ENCODE measurements at places on chromosomes 12 and 14. TPM values are rescaled to one million over a fixed set of nuclear protein-coding genes. Genes with fewer than 3 reads are reported as not detected.

The AVPR1A gene
- not detected for total RNA-seq

The RNF212B gene
- not detected for total RNA-seq

The DAAM1 gene
- total RNA-seq, result 18.2 TPM

The IL31 gene
- total RNA-seq, result not detected

The GYS2 gene
- not detected for total RNA-seq

The PLA2G1B gene
- total RNA-seq, result not detected

The SLC25A47 gene
- total RNA-seq, result not detected

The WSCD2 gene
- total RNA-seq, result not detected

The PPFIA2 gene
- not detected for total RNA-seq

DNA sequence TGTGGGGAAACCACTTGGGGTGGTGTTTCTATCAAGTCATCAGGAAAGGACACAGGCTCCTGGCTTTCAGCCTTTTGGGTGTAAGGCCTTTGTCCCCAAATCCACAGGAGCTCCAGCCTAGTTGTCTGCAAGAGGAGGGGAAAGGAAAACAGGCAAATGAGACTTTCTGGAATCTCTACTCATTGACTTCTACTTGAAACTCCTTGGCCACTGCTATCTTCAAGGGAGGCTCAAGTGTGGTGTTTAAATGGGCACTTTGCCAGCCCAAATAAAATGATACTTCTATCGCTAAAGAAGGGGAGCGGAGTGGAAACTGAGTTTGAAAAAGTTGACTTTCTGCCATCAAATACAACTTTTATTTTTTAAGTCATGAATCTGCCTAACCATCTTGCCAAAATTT, 445.9 kb upstream of the RGS6 start:
- peaks cover 20% of the 10 kb centered on the region for H3K36me3 ChIP-seq
- peaks cover 10% of the 10 kb centered on the region for H3K4me1 ChIP-seq
- no peaks in the 10 kb centered on the region for H3K27me3 ChIP-seq
- no peak for DNase-seq
- H3K27ac ChIP-seq, result no peak overlapping the region
- no peak overlapping the region for H3K4me3 ChIP-seq

GRCh38 chr12:100565987-100566545, 7.4 kb upstream of the GAS2L3 start:
- H3K36me3 ChIP-seq, result no peaks in the 10 kb centered on the region
- peaks cover 31% of the 10 kb centered on the region for H3K27me3 ChIP-seq

GRCh38 chr14:101361044-101361443, 200.3 kb upstream of the DIO3 start:
- no peak for DNase-seq
- H3K4me3 ChIP-seq, result no peak overlapping the region
- no peaks in the 10 kb centered on the region for H3K36me3 ChIP-seq
- H3K27me3 ChIP-seq, result peaks cover 3% of the 10 kb centered on the region

GRCh38 chr12:120224304-120225199, 23.6 kb upstream of the RPLP0 start:
- H3K27ac ChIP-seq, result peak overlapping the region; percentile 87
- no peak overlapping the region for H3K4me3 ChIP-seq
- H3K4me1 ChIP-seq, result peaks cover 49% of the 10 kb centered on the region
- H3K27me3 ChIP-seq, result no peaks in the 10 kb centered on the region
- peaks cover 38% of the 10 kb centered on the region for H3K36me3 ChIP-seq
- no peak for DNase-seq

- no peaks in the 10 kb centered on the region for H3K36me3 ChIP-seq
- H3K4me1 ChIP-seq, result no peaks in the 10 kb centered on the region
- no peak for DNase-seq
- no peak overlapping the region for H3K4me3 ChIP-seq
- H3K27me3 ChIP-seq, result peaks cover 2% of the 10 kb centered on the region
Measured at GRCh38 chr14:58812050-58812910, 174.5 kb downstream of the DACT1 start.

DNA sequence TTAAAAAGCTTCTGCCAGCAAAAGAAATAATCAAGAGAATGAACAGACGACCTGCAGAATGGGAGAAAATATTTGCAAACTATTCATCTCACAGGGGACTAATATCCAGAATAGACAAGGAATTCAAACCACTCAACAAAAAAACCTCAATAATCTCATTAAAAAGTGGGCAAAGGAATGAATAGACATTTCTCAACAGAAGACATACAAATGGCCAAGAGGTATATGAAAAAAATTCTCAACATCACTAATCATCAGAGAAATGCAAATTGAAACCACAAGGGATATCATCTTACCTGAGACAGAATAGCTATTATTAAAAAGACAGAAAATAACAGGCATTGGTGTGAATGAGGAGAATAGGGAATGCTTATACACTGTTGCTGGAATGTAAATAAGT, 270.0 kb downstream of the DACT1 start:
- no peaks in the 10 kb centered on the region for H3K36me3 ChIP-seq
- peaks cover 2% of the 10 kb centered on the region for H3K27me3 ChIP-seq
- no peaks in the 10 kb centered on the region for H3K4me1 ChIP-seq
- H3K4me3 ChIP-seq, result no peak overlapping the region
- no peak overlapping the region for H3K27ac ChIP-seq

DNA sequence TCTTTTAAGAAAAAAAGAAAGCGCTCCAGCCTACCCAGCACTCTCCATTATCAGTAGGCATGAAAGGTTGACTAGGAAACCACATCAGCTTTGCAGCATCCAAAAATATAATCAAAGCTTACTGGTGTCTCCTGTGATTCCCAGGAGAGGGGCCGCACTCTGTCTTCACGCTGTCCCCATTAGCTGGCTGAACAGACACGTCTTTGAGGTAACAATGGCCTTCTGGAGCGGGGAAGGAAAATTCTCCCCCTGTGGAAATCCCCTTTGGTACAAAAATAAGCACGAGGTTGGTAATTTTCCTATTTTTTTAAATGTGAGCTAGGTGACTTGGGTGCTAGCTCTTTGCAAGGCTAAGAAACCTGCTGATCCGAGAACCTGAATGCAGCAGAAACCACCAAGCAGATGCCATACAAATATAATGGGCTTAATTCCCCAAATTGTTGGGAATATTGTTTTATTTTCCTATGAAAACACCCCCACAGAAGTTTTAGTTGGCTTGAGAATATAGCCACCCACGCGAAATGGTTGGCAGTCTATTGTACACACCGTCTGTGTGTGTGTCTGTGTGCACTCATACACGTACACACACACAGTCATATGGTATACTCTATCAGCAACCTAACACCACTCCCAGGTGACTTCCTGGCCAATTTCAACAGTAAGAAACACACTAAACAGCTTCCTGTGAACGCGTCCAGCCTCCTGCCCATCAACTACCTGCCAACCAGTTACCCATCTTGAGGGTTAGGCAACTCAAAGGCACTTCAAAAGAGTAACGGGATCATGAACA, 71.2 kb downstream of the KSR2 start:
- H3K27me3 ChIP-seq, result no peaks in the 10 kb centered on the region
- H3K4me3 ChIP-seq, result no peak overlapping the region
- no peaks in the 10 kb centered on the region for H3K4me1 ChIP-seq
- H3K36me3 ChIP-seq, result no peaks in the 10 kb centered on the region
- H3K27ac ChIP-seq, result no peak overlapping the region

DNA sequence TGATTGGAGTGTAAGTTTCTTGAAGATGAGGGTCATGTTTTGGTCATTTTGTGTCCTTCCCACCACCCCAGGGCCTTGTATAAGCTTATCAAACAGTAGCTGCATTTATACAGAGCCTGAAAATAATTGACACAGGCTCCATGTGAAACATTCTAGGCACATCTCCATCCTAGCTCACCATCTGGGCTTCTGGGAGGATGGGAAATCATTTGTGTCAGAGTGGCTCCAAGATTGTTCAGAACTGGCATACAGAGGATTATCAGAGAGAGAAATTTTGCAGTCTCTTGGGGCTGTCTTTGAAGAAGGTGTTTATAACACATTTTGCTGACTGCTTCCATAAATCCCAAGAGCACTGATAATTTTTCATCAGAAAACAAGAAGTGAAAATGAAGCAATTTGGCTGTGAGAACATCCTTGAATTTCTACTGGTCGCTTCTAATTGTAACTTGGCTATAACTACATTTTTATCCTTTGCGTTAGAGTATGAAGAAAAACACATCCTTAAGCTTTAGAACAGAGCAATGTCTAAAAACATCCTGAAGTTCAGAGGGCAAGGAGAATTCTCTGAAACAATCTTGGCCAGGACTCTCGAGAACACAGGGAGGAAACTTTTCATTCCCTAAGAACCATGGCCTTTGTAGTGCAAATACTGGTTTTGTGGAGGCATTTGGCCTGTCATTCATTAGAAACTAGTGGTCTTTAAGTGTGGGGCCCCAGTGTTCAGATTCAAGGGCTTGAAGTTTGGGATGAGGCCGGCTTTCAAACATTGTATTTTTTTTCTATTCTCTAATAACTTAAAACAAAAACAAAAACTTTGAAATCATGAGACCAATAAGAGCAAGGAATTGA, 151.1 kb downstream of the DACT1 start:
- no peak for DNase-seq
- H3K27me3 ChIP-seq, result peaks cover 9% of the 10 kb centered on the region
- H3K36me3 ChIP-seq, result no peaks in the 10 kb centered on the region

DNA sequence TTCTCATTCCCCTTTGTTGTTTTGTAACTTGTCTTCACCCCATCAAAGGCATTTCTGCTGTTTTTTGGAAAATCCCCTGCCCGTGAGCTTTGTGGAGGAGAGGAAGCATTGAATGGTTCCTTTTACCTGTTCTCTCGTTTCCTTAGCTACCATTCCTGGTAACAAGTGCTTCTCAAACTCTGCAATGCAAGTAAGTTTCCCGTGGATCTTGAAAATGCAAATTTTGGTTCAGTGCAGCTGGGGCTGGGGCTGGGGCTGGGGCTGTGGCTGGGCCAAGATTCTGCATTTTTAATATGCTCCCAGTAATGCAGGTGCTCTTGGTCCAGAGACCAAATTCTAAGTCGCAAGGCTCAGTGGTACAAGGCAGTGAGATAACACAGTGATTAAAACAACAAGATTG, 151.6 kb downstream of the TTLL5 start:
- DNase-seq, result no peak
- H3K4me3 ChIP-seq, result no peak overlapping the region
- H3K4me1 ChIP-seq, result no peaks in the 10 kb centered on the region
- no peak overlapping the region for H3K27ac ChIP-seq
- no peaks in the 10 kb centered on the region for H3K27me3 ChIP-seq

- peaks cover 28% of the 10 kb centered on the region for H3K36me3 ChIP-seq
- no peak for DNase-seq
- H3K27me3 ChIP-seq, result no peaks in the 10 kb centered on the region
- peak overlapping the region; percentile 21 for H3K27ac ChIP-seq
- peaks cover 8% of the 10 kb centered on the region for H3K4me1 ChIP-seq
- H3K4me3 ChIP-seq, result no peak overlapping the region
Measured at GRCh38 chr12:98724384-98725155, 79.5 kb downstream of the APAF1 start.

GRCh38 chr14:52538623-52539022, 13.7 kb downstream of the TXNDC16 start:
- no peak overlapping the region for H3K27ac ChIP-seq
- peaks cover 58% of the 10 kb centered on the region for H3K36me3 ChIP-seq
- no peaks in the 10 kb centered on the region for H3K27me3 ChIP-seq
- DNase-seq, result no peak
- H3K4me1 ChIP-seq, result peaks cover 13% of the 10 kb centered on the region

GRCh38 chr12:93139028-93139665, 210.1 kb upstream of the EEA1 start:
- H3K4me1 ChIP-seq, result peaks cover 19% of the 10 kb centered on the region
- no peak overlapping the region for H3K4me3 ChIP-seq
- H3K27me3 ChIP-seq, result no peaks in the 10 kb centered on the region
- H3K36me3 ChIP-seq, result no peaks in the 10 kb centered on the region

GRCh38 chr12:68733661-68734071, 12.3 kb upstream of the SLC35E3 start:
- H3K27ac ChIP-seq, result peak overlapping the region; percentile 13
- DNase-seq, result no peak
- H3K4me3 ChIP-seq, result no peak overlapping the region
- no peaks in the 10 kb centered on the region for H3K4me1 ChIP-seq
- no peaks in the 10 kb centered on the region for H3K27me3 ChIP-seq
- peaks cover 35% of the 10 kb centered on the region for H3K36me3 ChIP-seq

- H3K36me3 ChIP-seq, result no peaks in the 10 kb centered on the region
- no peak for DNase-seq
- no peak overlapping the region for H3K27ac ChIP-seq
- H3K4me1 ChIP-seq, result peaks cover 2% of the 10 kb centered on the region
Measured at GRCh38 chr14:53011053-53011462, 60.2 kb upstream of the FERMT2 start.

DNA sequence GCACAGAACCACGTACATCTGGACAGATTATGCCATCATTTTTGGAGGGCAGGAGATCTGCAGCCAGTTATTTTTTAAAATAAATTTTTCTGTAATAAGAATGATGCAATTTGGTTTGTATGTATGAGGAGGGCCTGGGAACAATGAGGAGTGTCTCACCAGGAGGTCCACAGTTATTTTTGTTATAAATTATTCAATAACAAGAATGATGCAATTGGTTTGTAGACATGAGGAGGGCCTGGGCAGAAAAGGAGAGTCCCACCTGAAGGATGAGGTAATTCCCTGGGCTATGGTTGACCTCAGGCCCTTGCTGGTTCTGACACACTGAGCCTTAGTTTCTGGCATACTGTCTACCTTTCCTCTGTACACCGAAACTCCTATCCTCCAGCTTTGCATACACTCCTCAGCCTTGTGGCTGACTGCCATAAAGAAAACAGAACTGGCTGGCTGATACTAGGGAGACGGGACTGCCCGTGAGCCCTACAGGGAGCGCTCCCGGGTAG, 9.0 kb upstream of the DCD start:
- no peaks in the 10 kb centered on the region for H3K4me1 ChIP-seq
- DNase-seq, result no peak
- H3K4me3 ChIP-seq, result no peak overlapping the region
- H3K27me3 ChIP-seq, result peaks cover 16% of the 10 kb centered on the region

DNA sequence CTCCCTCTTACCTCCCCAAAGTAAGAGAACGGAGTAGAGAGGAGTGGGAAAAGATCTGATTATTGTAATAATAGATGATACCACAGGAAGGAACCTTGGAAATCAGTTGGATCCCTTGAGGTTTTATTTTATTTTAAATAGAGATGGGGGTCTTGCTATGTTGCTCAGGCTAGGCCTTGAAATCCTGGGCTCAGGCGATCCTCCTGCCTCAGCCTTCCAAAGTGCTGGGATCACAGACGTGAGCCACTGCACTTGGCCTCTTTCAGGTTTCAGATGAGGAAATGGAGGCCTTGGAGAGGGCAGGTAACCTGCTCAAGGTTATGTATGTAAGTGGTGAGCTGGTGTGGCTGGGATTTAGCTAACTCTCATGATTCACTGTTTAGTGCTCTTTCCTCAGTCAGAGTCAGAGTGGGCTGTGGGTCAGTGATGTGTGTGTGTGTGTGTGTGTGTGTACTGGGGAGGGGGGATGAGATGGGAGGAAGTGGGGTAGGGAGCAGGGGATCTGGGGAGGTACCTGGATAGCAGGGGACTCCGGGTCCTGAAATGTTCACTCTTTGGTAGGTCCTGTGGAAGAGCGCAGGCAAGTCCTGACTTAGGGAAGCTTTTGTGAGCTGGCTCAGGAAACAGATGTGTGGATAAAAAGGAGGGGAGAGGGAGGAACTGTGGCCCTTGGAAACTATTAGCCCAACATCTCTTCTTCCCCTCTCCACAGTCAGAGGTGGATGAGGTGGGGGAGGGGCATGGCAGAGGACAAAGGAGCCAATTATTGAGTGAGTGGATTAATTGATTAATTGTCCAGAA, 4.7 kb upstream of the CISTR start:
- peaks cover 32% of the 10 kb centered on the region for H3K27me3 ChIP-seq
- peaks cover 18% of the 10 kb centered on the region for H3K4me1 ChIP-seq
- DNase-seq, result no peak
- H3K36me3 ChIP-seq, result no peaks in the 10 kb centered on the region

Data from activated CD4-positive, alpha-beta T cell treated with anti-CD3 and anti-CD28 coated beads, Interleukin-2, amount 10 ng/mL, durations not matched to agents 7 days and 5 days (primary cell).